Right lung (tissue), 10 donors: ENCODE measurements at places on chromosomes 2 and 18. TPM values are rescaled to one million over a fixed set of nuclear protein-coding genes. Genes with fewer than 3 reads are reported as not detected.

DNA sequence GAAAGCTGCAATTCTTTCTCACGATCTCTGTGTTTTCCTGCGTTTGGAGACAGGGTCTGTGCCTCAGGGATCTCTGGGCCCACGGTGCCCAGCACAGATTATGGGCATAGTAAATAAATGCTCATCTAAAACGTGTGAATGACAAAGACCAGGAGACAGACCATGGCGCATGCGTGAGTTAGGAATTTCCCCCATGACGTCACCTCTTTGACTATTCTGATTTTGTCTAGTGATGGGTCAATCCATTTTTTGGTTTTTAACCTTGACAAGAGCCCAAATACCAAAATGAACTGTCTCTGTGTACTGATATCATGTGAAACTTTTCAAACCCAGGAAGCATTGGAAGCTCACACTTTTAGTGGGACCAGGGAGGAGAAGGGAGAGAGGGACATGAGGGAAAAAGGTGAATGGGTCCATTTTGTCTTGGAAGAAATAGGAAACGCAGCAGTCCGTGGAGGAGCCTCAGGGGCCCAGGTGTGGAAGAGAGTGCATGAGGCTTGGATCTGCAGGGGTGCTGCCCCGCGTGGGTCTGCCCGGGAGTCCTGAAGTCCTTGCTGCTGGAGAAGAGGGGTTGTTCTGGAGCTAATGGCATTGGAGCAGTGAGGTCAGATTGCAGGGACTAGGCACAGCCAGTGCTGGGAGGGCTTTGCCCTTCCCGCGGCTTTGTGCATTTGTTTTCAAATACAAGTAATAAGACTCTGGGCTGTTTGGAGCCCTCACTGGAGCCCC, 172.2 kb downstream of the ASB1 start:
- no peak for DNase-seq

Gene GALR1
- 0.06 TPM for polyA plus RNA-seq

Gene ZSWIM2
- not detected for polyA plus RNA-seq

Gene CDH20
- 0.35 TPM for polyA plus RNA-seq

Gene IL1R1
- polyA plus RNA-seq = 144 TPM

Gene LYG2
- 0.54 TPM for polyA plus RNA-seq

- DNase-seq = peak; percentile 34
These were observed 529 bp upstream of the MTA3 start for GRCh38 chr2:42567806-42568400.

- DNase-seq = no peak
These were observed 56.6 kb downstream of the TRPM8 start for GRCh38 chr2:233973786-233974185.

GRCh38 chr2:3737128-3737527, 33.8 kb downstream of the DCDC2C start:
- no peak for DNase-seq

Gene COL5A2
- 188 TPM for polyA plus RNA-seq

DNA sequence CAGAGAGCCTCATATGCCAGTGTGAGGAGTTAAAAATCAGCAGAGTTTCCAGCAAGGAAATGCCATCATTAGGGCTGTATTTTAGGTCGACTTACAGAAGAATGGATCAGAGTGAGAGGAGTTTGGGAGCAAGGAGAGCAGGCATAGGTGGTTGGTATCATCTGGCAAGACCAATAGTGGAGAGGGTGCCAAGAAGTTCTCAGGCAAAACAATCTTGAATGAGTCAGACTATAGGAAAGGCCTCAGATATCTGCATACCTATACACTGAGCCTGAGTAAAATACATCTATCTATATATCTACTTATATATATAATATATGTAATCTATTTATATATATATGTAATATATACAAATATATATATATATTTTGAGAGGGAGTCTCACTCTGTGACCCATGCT, 57.3 kb downstream of the TMEFF2 start:
- DNase-seq = no peak

DNA sequence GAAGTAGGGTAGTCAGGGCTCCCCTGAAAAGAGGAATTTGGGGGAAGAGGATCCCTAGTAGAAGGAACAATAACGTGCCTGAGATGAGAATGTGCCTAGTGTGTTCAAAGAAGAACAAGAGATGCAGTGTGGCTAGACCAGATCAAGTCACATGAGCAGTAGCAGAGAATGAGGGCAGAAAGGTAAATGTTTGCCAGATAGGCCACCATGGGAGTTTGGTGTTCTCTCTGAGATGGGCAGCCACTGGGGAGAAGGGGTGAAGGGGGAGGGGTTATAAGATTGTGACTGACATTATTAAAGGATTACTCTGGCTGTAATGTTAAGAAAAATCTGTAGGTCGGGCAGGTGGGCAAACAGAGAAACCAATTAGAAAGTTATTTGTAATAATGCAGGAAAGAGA, 166.0 kb downstream of the LCLAT1 start:
- no peak for DNase-seq

DNA sequence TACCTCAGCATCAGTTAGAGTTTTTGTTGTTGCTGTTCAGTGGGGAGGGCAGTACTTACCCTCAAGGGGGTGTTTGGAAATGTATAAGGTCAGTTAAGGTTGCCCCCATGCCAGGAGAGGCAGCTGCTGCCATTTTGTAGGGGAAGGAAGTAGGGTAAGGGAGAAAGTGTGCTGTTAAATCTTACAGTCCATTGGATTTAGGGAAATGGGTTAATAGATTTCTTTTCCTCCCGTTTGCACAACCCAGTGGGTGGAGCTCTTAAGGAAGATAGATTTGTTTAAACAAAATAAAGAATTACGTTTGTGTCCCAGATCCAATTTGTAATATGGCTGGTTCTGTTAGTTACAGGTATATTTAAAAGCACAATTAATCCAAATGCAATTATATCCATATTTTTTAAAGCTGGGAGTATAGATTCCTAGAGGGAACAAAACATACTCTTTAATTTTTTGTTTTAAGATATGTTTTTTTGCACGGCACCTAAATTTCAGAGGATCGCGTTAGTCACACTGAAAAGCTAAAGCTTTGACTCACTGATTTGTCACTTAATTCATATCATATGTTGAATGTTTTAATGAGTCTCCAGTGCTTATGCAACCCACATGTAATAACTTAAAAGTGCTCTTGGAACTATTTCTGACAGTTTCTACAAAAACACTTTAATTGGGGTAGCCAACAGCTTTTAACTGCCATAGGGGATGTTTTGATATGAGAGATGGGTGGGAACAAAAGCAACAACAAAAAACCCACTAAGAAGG, 9.0 kb upstream of the CWC22 start:
- DNase-seq = no peak

DNA sequence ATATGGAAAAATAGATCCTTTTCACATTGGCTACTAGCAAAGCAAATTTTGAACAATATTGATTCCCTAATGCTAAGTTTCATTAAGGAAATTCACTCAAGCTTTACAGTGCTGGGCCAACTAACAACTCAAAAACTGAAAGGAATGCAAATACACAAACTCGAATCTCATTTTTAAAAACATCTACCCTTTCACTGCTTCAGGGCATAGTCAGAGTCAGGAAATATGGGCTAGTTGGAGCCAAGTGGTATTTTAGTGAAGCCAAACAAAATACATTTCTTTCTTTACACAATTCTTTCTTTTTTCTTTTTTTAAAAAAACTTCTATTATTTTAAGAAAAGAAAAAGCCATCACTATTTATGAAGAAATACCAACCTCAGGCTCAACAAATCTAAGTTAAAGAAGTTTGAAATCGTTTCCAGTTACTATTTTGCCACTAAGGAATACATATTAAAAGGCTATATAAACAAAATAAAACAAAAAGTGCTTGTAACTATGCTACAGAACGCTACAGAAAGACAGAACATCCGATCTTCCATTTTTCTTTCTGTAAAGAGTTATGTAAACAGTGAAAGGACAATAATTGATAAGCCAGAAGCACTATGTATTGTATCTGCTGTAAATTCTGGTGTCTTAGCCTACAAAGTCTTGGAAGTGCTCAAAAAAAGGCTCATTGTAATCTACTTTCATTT, 113.6 kb upstream of the STK17B start:
- DNase-seq = no peak

Gene RIT2
- not detected for polyA plus RNA-seq

Gene C2orf80
- polyA plus RNA-seq = not detected

DNA sequence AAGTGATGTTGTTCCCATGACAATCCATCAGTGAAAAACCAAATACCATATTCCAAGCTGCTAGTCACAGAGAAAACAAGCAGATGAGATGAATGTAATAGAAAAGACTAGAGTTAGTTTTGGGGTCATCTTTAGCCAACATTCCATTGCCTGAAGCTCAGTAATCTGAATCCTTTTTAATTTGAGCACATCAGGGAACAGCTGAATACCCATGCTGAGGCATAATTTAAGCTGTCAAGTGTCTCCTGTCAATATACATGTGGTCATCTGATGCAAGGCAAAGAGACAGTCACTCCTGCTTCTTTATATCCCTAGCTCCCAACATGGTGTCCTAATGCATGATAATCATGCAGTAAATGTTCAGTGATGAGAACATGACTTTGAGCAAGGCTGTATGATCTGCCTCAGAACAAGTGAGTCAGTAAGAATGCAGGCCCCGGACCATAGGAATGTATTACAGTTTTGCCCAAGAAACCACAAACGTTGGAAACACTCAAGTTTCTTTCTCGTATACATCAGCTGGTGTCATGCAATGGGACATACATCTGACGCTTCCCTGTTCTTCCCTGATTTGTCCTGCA, 48.0 kb downstream of the CDK15 start:
- no peak for DNase-seq

DNA sequence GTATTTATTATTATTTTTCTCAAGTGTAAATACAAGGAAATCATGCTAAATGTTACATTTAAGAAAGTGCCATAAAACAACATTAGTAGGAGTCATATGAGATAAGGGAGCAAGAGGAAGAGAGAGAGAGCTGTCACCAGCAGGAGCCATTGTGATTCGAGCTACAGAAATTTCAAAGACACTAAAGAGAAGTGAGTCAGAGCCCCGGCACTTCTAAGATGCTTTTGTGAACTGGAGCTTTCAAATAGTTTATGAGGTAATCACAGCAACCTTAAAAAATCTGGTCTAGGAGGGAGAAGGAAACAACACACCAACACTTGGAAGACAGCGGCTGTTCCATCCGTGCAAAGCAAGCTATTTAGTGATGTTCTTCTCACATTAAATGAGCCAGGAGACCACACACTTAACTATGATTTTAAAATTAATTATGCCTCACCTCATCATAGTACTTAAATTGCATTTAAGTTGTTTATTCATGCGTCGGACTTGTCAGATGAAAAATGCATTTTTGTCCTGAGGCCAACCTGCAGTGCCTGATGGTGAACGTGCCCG, 382.7 kb upstream of the SALL3 start:
- DNase-seq = peak; percentile 22

DNA sequence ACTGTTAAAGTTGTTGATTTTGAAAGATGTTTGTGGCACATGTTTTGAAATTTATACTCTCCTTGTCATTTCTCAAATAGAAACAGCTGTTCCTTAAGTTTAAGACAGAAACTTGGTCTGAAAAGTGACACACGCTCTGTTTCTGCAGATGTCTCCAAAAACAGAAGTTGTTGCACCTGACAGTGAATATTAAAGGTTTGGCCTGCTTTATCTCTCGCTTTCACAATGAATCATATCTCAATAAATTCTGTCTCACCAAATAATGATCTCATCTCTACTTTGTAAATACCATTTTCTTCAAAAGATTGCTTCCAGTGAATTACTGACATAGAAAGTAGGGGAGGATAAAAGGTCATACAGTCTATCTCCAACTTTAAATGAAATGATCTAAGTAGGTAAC, 294.9 kb upstream of the SYT4 start:
- no peak for DNase-seq

DNA sequence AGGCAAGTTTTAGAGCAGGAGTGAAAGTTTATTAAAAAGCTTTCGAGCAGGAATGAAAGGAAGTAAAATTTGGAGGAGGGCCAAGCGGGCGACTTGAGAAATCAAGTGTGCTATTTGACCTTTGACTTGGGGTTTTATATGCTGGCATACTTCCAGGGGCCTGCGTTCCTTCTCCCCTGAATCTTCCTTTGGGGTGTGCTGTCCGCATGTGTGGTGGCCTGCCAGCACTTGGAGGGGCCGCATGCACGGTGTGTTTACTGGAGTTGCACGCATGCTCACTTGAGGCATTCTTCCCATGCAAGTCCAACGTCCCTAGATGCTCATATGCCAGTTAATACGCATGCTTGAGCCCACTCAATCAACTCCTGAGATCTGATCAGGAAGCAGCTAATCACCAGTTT, 78.3 kb upstream of the MAP4K4 start:
- peak; percentile 65 for DNase-seq

DNA sequence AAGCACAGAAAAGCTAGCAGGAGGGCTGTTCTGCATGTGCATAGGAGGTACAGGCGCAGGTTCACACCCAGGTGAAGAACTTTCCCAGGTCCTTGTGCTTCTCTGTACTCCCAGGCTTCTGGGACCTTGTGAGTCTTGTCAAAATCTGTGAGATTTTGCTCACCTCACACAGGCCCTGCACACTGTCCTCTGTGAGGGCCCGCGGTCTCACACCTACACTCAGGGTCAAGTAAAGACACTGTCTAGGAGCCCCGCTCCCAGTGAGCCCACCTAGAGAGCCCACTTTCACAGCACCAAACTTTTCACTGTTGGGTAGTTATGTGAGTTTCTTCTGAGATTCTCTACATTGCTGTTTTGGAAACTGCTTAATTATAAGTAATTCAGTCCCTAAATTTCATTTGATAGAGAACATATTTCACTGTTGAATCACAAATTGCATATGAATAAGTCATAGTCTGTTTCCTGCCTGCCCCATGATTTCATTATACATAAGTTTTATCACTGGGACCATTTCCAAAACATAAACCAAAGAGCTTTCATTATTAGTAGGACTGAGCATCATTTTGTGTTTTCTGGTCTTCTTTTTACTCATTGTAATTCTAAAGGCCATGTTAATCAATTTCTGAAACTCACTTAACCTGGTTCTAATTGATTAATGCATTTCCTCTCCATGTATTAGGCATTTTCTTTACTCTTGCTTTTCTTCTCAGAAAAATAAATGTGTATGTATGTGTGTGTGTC, 234.2 kb upstream of the SPOPL start:
- no peak for DNase-seq

DNA sequence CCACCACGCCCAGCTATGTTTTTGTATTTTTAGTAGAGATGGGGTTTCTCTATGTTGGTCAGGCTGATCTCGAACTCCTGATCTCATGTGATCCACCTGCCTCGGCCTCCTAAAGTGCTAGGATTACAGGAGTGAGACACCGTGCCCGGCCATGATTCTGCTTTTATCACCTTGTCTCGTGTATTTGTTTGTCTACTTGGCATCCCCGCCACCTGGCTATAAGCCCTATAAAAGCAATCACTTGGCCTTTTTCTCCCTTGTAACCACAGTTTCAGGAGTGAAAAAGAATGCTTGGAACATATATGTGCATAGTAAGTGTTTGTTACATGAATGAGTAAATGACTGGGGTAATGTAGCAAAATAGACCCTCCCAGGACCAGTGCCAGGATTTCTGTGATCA, 77.5 kb upstream of the PAPOLG start:
- DNase-seq = no peak

Gene GPR45
- polyA plus RNA-seq = 0.10 TPM

DNA sequence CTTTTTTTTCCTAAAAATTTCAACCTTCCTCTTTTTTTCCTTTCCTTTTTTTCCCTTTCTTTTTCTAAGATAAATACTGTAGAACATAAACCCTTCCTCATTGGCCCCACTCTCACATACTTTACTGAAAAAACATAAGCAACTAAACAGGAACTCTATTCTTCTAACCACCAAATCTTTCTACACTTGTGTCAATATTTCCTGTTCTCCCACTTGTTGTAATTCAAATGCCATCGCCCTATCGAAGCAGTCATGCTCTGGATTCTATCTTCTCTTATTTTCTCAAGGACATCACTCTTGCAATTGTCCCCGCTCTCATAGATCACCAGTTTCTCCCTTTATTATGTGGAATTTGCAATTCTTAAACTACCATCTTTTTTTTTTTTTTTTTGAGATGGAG, 20.2 kb upstream of the SSB start:
- DNase-seq = no peak
